ENCODE measurements at places on chromosomes 1 and 21.
A peak's percentile ranks its signal among the peaks of the same experiment; 100 is the strongest.

GRCh38 chr1:234396871-234397270 is 23.6 kb downstream of the COA6 start:
- no peak for DNase-seq

- no peak for DNase-seq
Observed at GRCh38 chr1:100912019-100912418, 16.1 kb downstream of the SLC30A7 start.

- no peak for DNase-seq
Observed at GRCh38 chr1:171981303-171981702, 140.0 kb downstream of the DNM3 start.

GRCh38 chr21:35204850-35205541 is 155.9 kb upstream of the RUNX1 start:
- DNase-seq: peak; percentile 71

DNA sequence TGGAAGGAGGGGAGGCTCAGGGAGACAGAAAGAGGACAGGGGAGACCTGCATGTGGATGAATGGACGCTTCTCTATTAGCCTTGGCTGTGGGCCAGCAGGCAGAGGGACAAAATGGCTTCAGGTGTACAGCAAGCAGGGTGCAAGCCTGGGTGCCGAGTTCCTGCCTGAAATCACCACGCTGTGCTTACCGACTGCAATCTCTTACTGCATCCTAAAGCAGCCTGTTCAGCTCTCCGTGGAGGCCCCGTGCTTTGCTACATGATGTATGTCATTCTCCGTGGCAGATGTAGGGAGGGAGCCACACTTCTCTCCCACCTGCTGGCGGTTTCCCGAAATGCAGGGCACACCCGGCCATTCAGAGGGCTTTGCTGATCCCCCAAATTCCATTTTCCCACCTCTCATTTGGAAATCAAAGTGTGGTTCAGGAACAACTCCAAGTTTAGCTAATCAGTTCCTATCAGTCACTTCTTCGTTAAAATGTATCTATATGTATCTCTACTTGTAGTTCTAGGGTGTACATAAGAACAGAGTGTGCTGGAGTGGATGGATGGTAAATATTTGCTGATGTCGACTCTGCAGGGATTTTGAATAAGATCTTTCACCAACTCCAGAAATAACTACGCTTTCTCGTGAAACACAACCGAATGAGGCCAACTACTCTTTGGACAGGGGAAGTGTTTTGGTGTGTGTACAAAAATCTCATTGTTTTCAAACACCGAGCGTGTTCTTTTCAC is 122.3 kb upstream of the BACE2 start:
- DNase-seq: peak; percentile 44

DNA sequence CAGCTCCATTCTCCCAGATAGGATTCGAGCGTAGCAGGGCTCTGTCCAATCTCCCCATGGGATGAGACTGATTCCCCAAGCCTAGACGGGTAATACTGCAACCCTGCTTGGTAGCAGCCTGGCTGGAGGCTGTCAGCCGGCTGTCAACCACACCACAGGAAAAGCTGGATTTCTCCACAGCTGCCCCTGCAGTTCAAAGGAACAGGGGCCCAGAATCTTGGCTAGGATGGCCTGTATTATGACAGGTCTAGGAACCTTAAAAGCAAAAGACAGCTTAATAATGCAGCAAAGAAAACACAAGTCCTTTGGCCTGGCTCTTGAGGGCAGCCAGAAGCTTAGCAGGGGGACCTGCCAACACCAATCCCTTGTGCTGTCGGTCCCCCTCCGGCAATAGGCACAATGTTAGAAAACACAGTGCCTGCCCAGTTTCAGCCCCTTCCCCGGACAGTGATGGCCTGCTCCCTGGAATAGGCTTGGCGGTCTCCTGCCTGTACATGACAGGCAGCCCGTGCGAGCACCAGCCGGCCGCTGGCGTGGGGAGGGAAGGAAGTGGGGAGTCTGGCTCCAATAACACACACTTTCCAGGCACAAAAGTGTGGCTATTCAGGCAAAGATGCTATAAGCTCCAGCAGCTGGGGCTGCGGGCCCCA is 90.5 kb downstream of the TRABD2B start:
- DNase-seq: no peak

DNA sequence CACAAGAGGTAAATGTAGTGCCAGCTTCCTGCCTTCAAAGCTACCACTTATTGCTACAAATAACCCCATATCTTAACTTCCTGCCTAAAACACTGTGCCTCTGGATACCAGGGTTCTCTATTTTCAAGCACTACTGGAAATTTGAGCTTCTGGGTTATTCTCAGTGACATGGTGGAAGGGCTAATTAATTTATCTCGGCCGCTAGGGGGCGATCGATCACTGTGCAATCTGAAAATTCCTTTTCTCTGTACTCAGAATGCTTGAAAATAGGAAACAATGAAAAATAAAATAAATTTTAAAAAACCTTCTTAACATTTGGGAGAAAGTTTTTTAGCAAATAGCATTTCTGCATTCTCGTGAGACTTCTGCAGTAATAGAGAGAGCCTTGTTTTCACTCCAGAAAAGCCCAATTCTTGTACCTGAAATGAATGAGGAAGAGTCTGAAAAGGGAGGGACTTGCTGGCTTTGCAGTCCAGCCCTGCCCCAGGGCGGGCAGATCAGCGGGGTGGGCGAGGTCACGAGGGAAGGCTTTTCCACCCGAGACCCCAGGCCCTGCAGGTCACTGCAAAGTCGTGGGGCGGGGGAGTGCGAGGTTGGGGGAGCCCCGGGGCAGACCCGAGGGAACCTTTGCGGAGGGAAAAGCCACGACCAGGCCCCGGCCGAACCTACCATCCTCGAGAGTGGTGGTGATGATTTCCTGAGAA is 276.7 kb downstream of the PCP4 start:
- DNase-seq: peak; percentile 80

- DNase-seq: no peak
Observed at GRCh38 chr1:41718497-41718896, 200.2 kb downstream of the HIVEP3 start.

GRCh38 chr1:3772027-3772714 is 378 bp upstream of the SMIM1 start:
- DNase-seq: peak; percentile 93
